Right atrium auricular region (tissue), 2 donors: ENCODE measurements at places on chromosomes 6 and 20. TPM values are rescaled to one million over a fixed set of nuclear protein-coding genes. Genes with fewer than 3 reads are reported as not detected.

GRCh38 chr6:18656506-18656905 lies 269.4 kb downstream of the RNF144B start:
- no peak for DNase-seq

DNA sequence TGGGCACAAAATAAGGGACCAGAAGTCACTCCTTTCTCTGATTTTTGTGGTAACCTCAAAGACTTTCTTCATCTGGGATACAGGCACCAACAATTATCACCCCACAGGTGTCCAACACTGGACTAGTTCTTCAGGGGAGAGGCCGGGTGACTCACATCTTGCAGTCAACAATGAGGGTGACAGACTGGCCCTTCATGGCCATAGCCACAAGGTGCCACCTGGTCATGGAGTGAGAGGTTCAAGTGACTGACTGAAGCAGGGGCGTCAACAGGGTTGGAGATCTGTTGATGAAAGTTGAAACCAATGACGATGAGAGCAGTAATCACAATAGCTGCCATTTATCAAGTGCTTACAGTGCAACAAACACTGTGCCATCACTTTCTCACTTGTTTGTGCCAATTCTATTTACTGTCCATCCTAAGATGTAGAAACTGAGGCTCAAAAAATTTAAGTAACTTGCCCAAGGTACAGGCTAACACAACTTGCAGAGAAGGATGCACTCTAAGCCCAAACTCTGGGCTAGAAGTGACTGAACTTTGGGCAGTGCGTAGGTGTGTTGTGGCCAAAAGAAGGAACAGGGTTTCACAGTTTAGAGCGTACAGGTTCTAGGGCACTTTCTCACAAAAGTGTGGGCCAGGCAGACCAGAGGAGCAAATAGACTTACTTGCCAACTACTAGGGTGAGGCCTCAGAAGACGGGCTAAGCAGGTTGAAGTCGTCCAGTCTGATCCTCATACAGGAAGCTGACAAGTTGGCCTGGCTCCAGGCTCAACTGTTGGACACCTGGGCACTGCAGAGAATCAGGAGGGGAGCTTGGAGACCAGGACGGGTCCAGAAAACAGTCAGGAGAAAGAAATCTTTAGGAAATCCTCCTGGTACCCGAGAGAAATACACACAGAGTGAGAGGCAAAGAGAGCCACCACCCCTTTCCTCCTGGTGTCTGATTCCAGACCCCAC lies 30.4 kb downstream of the HLA-DPB1 start:
- DNase-seq = no peak

The PANK2 gene
- total RNA-seq = 19.5 TPM

The YTHDF1 gene
- total RNA-seq = 26.1 TPM

GRCh38 chr6:145082359-145082758 lies 653.0 kb downstream of the EPM2A start:
- DNase-seq = no peak

DNA sequence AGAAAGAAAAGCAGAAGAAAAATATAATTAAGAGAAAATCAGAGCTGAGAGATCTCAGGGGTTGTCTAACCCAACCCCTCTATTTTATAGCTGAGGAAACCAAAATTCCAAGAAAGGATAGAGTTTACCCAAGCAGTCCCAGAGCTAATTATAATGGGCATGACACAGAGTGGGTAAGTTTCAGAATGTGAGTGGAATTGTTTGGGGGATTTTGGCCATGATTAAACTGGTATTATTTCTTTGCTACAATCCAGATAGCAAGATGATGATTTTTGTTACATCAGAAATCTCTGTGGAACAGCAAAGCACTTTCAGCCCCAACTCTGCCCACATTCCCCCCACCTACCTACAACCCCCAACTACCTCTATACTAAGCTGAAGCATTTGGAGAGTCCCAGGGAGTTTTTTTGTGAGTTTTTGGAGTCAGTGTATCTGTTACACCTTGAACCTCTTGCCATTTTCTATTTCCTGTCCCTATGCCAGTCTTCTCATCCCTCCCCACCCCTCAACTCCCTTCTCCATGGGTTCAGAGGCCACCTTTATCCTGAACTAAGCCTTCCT lies 24.7 kb downstream of the POFUT1 start:
- DNase-seq = no peak
